ENCODE measurements at places on chromosomes 16 and 17. TPM values are rescaled to one million over a fixed set of nuclear protein-coding genes. Genes with fewer than 3 reads are reported as not detected.

RSL1D1 gene
- total RNA-seq: 267 TPM

AANAT gene
- total RNA-seq: not detected

LHX1 gene
- 0.34 TPM for total RNA-seq

TMEM100 gene
- total RNA-seq: not detected

PRSS53 gene
- total RNA-seq: 6.2 TPM

ZNF821 gene
- 15.4 TPM for total RNA-seq

KRTAP9-2 gene
- not detected for total RNA-seq

KCNAB3 gene
- total RNA-seq: 10.2 TPM

PARD6A gene
- total RNA-seq: 7.2 TPM

KRTAP2-3 gene
- not detected for total RNA-seq

PRDM7 gene
- not detected for total RNA-seq

G6PC3 gene
- 19.7 TPM for total RNA-seq

FHOD1 gene
- total RNA-seq: 114 TPM

CCL5 gene
- 178 TPM for total RNA-seq

DLX4 gene
- 3.0 TPM for total RNA-seq

GNAO1 gene
- total RNA-seq: 12.2 TPM

ARL5C gene
- 0.16 TPM for total RNA-seq

TPSD1 gene
- total RNA-seq: not detected

KRTAP17-1 gene
- not detected for total RNA-seq

ICAM2 gene
- 55.7 TPM for total RNA-seq

SNRNP25 gene
- total RNA-seq: 44.1 TPM

PIGL gene
- 51.9 TPM for total RNA-seq

HSD17B1 gene
- 1.3 TPM for total RNA-seq

ENPP7 gene
- not detected for total RNA-seq

FN3K gene
- 4.3 TPM for total RNA-seq

RTN4RL1 gene
- total RNA-seq: 0.21 TPM

SPN gene
- 77.4 TPM for total RNA-seq

TMC8 gene
- 102 TPM for total RNA-seq

TRIM65 gene
- 30.7 TPM for total RNA-seq

CTRB2 gene
- total RNA-seq: not detected

NACA2 gene
- not detected for total RNA-seq

CHRNE gene
- 0.60 TPM for total RNA-seq

LLGL2 gene
- total RNA-seq: 12.5 TPM

ASPHD1 gene
- total RNA-seq: 0.82 TPM

ADAD2 gene
- not detected for total RNA-seq

All from activated T-cell treated with anti-CD3 and anti-CD28 coated beads, Interleukin-2, amount 50 U/mL, for 72 hours (primary cell).